Left ventricle myocardium superior (tissue), 1 donor: ENCODE measurements at places on chromosomes 12 and 14. TPM values are rescaled to one million over a fixed set of nuclear protein-coding genes. Genes with fewer than 3 reads are reported as not detected.

DNA sequence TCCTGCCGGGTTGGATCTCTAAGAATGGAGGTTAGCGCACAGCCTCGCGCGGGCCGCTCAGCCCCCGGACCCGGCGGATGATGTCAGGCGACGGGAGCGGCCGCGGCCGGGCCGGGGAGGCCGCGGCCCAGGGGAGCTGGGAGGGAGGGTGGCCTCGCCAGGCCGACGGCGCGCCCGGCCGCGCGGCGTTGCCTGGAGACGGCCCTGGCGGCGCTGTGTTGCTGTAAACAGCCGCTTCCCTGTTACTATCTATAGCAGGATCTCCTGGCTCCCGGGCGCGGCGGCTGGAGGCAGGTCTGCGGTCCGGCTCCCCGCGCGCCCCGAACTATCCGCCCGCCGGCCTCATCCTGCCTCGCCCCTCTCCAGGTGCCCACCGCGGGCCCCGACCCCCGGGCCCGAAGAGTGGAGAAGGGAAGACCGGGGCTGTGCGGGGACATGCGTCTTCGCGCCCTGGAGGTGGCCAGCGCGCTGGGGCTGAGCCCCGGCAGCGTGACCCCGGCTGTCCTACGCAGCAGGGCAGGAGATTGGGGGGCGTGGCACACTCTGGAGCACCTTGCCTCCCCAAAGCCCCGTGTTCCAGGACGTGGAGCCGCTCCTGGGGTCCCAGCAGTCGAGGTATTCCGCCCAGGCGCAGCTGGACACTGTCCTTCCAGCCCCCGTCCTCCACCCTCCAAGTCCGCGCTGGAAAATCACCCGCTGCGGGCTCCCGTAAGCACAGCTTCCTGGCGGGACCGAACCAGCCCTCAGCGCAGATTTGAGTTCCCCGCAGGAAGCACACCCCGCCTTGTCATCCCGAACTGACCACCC is 1.4 kb upstream of the FOS start:
- peak; percentile 95 for DNase-seq

- no peak for DNase-seq
Measured at GRCh38 chr14:31718585-31718984, 157.4 kb downstream of the NUBPL start.

DNA sequence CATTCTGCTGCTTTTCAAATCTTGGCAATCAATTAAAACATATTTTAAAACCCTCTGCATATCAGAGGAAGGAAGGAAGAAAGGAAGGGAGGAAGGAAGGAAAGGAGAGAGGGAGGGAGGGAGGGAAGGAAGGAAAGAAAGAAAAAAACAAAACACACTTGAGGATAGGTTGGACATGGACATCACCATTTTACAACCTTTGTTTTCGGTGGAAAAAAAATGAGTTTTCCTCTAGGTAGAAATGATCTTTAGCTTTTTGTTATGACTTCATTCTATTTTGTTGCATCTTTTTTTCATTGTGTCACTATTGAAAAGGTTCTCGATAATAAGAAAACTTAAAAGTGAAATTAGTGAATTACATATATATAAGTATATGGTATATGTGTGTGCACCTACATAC is 522.9 kb downstream of the NOVA1 start:
- DNase-seq = no peak

DNA sequence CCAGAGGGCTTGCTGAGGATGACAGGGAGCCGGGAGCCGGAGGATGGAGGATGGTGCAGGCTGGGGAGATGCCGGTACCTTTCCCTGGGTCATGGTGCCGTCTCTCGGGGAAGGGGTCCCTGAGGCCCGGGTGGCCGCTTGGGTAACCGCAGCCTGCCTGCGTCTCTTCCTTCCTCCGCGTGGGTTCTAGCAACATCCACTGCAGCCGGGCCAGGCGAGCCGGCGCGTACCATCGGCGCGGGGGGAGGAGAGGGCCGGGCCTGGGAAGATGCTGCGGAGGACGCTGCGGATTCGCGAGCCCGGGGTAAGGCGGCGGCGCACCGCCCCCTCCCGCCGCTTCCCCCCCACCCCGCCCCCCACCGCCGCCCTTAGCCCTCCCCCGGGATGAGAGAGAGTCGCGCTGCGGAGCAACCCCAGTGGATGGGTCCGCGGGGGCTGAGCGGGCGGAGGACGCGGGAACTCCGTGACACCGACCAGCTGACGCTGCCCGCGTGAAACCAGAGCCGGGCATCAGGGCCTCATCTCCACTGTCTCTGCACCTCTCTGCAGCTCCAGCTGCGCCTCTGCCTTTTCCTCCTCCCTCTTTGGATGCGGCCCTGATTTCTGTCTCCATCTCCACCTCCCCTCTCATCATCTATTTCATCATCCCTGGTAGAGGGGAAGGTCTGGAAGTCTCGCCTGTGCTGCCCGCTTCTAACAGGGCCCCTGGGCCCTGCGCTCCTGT is at the start of gene FAIM2:
Gene FAIM2, minus strand, starts transcription at position 201 of the 724 bp plus-strand sequence. Its CDS starts 108 bp downstream, at position 93.
- peak; percentile 85 for DNase-seq

GRCh38 chr12:57875753-57876547 is 29.4 kb upstream of the CTDSP2 start:
- DNase-seq = no peak

- no peak for DNase-seq
Measured at GRCh38 chr12:65673732-65674131, 150.6 kb upstream of the HMGA2 start.

GRCh38 chr12:120614848-120615247 is 25.6 kb upstream of the CABP1 start:
- no peak for DNase-seq

DNA sequence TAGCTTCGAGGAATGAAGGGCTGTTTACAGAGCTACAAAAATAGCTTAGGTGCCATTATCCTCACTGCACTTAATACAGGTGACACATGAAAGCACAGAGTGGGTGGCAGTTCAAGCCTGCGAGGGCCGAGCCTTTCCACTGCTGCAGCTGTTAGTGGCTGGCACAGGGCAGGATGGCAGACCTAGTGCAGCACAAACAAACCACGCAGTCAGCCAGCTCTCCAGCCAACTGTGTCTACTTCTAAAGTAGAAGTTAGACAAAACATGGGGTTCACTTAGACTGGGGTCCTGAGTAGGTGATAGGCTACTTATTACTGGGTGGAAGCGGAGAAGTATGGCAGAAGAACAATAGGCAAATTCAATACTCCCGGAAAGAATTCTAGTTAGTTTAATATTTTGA is 95.4 kb downstream of the DUSP16 start:
- no peak for DNase-seq

DNA sequence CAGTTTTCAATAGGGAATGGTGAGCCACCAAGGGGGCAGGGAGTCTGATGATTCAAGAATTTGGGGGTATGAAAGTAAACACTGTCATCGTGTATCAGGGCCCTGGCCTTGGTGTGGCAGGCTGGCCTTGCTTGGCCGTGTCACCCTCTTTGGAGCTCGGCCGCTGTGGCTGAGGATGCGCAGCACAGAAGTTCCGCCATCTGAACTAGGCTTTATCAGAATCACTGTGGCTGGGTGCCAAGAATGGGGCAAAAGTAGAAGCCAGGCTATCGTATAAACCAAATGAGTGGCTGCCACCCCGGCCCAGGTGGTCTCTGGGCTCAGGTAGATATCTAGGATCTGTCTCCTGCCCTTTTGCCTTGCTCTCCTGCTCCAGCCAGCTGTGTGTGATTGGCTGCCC is 137.4 kb downstream of the PAPOLA start:
- DNase-seq = no peak

DNA sequence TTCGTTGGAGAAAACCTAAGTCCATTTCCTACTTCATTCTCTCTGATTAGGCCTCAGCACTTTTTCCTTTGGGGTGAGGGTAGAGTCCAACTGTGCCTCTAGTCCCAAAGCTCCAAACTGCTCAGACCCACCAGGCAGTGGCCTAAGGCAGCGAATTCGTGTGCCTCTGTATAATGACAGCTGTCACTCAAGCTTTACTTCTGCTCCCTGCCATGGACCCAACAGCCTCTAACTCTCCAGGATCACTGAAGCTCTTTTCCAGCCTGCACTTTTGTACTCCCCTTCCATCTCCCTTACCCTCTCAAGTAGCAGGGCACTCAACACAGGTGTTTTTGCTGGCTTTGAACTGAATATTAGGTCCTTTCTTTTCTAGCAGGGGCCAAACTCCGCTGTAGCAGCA is 14.8 kb upstream of the OR6S1 start:
- DNase-seq = no peak

- no peak for DNase-seq
Measured at GRCh38 chr12:16603916-16604575, 1.9 kb downstream of the LMO3 start.

DNA sequence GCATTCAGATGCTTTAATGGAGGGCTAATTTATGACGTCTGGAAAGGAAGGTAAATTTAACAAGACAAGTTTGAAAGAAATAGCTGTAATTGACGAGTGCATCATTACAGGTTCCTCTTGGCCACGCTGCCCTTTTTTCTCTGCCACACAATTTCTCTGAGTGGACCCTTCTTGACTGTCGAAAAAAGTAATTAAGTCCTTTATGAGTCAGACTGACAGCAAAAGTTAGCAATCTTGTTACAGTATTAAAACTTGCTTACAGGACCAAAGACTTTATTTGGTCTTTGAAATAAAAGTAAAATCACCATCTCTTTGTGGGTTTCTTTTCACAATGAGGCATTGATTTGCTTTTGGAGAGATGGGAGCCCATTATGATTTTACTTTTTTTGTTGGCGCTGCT is 42.6 kb downstream of the SAMD4A start:
- DNase-seq = no peak

DNA sequence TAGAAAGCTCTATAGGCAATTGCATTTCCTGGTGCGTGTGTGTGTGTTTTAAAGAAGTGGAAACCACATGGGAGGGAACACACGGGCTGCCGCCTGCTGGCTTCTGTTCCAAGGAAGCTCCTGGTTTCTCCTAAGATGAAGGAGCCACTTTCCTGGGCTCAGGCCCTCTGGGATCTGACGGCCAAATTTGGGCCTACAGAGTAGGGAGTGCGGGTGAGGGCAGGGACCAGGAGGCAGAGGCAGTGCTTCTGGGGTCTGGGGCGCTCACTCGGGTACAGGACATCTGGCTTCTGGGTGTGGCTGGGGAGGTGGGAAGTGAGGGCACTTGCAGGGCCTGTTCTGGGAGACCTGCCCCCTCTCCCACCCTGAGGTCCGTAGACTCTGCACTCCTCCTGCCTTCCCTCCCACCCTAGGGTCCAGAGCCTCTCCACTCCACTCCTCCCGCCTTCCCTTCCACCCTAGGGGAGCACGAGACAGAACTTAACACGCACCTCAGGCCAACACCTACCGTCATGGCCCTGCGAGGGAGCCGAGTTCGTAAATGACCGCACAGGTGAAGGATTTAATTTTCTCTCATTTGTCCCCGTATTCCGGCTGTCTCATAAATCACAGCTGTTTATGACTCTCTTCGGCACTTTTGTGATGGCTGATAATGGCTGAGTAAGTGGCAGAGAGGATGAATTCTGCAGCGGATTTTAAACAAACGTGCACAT is 127.7 kb downstream of the KIF26A start:
- no peak for DNase-seq

GRCh38 chr12:52837413-52837741 is 3.3 kb upstream of the KRT79 start:
- DNase-seq = no peak

DNA sequence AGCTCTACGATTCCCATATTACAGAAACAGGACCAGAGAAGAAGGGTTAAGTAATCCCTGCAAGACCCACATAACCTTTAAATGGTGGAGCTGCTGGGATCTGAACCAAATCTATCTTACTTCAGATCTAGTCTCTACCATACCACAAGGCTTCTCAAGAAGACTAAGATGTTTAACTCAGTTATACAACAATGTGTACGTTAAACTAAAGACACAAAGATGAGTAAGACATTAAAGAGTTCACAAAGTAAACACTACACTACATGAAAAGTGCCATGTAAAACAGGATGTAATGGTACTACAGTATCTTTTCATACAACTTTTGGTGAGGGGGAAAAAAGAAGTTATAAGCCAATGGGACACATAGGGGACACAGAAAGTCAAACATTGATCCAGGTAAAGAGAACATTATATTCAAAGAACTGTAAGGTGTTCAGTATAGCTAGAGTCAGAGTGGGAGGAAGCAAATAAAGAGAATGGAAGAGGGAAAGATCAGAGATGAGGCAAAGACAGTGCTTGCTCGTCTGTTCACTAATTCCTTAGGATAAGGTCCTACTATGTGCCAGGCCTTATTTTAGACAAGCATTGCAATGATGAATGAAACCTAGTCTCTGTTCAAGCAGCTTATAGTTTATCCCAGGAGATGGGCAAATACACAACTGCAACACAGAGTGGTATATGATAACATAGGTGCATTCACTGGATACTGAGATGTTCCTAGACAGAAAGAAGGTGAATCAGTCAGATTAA is 7.7 kb downstream of the TMED10 start:
- DNase-seq = no peak

DNA sequence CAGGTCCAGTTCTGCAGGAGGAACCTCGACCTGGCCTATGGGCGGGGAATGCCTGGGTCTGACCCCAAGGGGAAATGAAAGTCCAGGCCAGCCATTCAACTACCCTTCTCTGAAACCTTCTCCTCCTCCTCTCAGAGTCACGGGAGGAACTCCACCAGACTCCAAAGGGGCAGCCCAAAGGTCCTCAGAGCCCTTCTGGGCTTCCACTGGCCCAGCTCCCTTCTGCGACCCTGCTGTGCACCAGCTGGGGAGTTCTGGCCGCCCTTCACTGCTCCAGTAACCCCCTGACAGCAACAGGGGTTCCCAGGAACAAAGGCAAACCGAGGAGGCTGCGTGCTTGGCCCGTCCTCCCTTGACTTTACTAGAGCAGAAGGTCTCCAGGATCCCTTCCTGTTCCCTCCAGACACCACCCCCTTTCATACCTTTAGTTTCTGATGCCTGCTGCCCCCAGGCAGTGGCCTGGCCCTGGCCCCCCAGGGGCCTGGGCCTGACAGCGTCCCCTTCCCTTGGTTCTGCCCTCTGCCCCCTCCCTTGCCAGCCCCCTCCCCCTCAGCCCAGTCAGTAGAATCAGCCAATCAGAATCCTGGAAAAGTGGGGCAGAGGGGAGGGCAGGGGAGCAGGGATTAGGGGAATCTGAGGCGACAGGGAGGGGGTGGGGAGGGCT is 850 bp upstream of the ZNF385A start:
- peak; percentile 48 for DNase-seq

DNA sequence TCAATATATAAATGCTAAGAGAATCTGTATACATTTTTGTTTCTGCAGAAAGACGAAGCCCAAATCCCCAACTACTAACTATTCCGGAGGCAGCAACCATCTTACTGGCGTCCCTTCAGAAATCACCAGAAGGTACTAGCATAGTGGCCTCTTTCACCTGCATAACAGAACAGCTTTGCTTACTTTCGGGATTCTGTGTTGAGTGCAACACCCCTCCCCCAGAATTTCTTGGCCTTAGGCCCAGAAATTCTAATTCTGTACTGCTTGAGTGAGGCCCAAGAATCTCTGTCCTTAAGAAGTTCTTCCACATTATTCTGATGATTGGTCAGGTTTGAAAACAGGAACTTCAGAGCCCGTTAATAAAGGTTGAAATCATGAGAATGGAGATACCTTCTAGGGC is 2.9 kb downstream of the SPX start:
- no peak for DNase-seq

The TMTC2 gene
- 4.7 TPM for total RNA-seq

The CMA1 gene
- 0.47 TPM for total RNA-seq

The TCTN2 gene
- 3.7 TPM for total RNA-seq

The KRT85 gene
- total RNA-seq = not detected

The SIX6 gene
- total RNA-seq = not detected

The GDF3 gene
- not detected for total RNA-seq

The SRRM4 gene
- total RNA-seq = 0.42 TPM

The METTL3 gene
- total RNA-seq = 27.3 TPM
